Muscle of leg (tissue), 16 donors: ENCODE measurements at places on chromosomes 4 and X. TPM values are rescaled to one million over a fixed set of nuclear protein-coding genes. Genes with fewer than 3 reads are reported as not detected.

EPGN gene
- total RNA-seq = 0.49 TPM

GABRG1 gene
- 0.04 TPM for total RNA-seq

MAGEA2B gene
- total RNA-seq = not detected

FAM114A1 gene
- 77.9 TPM for total RNA-seq

EGF gene
- 9.4 TPM for total RNA-seq

HSFX2 gene
- 0.75 TPM for total RNA-seq

GAGE2A gene
- not detected for total RNA-seq

HPGD gene
- 5.0 TPM for total RNA-seq

GPR119 gene
- not detected for total RNA-seq

DNAAF6 gene
- total RNA-seq = not detected

CSAG3 gene
- total RNA-seq = not detected

DNA sequence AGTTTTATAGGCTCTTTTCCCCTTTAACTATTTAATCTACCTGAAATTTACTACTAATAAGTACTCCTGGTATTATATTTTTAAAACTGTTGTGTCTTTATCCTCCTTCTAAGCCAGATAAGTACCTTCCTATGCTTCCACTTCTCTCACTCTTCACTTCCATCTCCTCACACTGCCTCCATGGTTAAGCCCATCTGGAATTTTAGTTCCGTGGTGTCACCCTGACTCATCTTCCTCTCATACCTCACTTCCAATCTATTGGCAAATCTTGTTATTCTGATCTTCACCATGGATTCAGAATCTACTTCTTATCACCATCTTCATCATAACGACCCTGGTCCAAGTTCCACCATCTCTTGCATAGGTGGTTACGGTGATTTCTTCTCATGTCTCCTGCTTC is 32.7 kb upstream of the DAPP1 start:
- H3K4me3 ChIP-seq = no peak overlapping the region
- no peaks in the 10 kb centered on the region for H3K36me3 ChIP-seq
- H3K27ac ChIP-seq = no peak overlapping the region
- no peaks in the 10 kb centered on the region for H3K27me3 ChIP-seq
- DNase-seq = no peak

DNA sequence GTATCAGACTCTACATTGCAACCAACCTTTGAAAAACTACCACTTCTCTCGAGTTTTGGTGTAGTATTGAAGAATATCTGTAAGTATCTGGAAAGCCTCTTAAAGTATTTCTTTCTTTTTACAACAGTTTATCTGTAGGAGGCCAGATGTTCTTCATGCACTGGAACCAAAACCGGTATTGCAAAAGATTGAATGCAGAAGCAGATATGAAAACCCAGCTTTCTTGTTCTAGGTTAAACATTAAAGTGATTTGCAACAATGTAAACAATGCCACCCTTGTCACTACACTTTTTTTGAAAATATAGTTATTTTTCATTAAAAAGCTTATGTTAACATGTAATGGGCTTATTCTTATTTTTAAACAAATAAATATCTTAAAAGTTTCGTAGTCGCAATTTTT is 27.2 kb downstream of the PLS3 start:
- peaks cover 2% of the 10 kb centered on the region for H3K4me1 ChIP-seq
- DNase-seq = no peak
- H3K36me3 ChIP-seq = no peaks in the 10 kb centered on the region
- no peak overlapping the region for H3K27ac ChIP-seq
- peaks cover 24% of the 10 kb centered on the region for H3K27me3 ChIP-seq

DNA sequence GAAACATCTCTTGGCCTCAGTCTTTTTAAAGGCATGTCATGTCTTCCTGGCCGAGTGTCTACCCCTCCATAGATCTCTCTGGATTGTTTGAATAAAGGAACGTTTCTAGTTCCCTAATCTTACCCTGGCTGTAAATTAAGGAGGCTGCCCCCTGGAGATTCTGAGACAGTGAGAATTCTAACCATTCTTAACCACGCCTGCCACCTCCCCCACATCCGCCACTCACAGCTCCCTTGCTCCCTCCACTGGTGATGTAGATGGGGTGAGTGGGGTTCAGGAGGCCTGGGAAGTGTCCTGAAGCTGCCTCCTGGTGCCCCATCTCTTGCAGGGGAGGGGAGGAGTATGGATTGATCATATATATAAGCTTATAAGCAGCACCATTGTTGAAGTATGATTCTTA is 48.0 kb upstream of the TRIM2 start:
- H3K36me3 ChIP-seq = no peaks in the 10 kb centered on the region
- H3K27me3 ChIP-seq = peaks cover 14% of the 10 kb centered on the region
- H3K4me3 ChIP-seq = no peak overlapping the region
- H3K27ac ChIP-seq = no peak overlapping the region

- H3K27me3 ChIP-seq = peaks cover 2% of the 10 kb centered on the region
- no peaks in the 10 kb centered on the region for H3K36me3 ChIP-seq
- DNase-seq = no peak
- H3K4me1 ChIP-seq = peaks cover 4% of the 10 kb centered on the region
- H3K27ac ChIP-seq = no peak overlapping the region
- H3K4me3 ChIP-seq = no peak overlapping the region
These were observed 16.3 kb upstream of the DRD5 start for GRCh38 chr4:9765091-9765490.

GRCh38 chr4:21134994-21135393 is 434.7 kb downstream of the PACRGL start:
- peak; percentile 16 for DNase-seq
- H3K4me1 ChIP-seq = no peaks in the 10 kb centered on the region
- H3K27ac ChIP-seq = no peak overlapping the region
- H3K27me3 ChIP-seq = no peaks in the 10 kb centered on the region
- no peak overlapping the region for H3K4me3 ChIP-seq

DNA sequence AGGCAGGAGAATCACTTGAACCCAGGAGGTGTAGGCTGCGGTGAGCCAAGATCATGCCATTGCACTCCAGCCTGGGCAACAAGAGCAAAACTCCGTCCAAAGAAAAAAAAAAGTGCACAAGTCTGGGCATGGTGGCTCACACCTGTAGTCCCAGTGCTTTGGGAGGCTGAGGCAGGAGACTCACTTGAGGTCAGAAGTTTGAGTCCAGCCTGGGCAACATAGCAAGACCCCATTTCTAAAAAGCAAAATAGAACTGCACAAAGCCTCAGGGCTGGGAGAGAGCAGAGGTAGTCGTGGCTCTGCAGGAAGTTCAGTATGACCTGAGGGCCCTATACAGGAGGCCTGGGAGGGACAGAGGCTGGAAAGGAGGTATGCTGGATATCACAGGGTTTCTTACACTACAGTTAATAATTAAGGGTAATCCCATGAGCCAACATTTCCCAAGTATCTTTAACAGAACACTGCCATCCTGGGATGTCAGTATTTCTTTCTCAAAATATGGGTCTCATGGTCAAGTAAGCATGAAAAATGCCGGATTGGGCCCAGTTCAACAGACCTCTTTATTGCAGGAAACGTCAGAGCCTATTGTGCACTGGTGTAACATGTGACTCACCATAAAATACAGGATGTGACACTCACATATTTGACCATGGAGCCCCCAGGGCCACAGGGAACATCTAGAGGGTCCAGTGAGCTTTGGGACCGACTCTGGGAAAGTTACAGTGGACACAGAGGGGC is 37.8 kb downstream of the ACSL1 start:
- H3K27ac ChIP-seq = no peak overlapping the region
- H3K4me1 ChIP-seq = peaks cover 4% of the 10 kb centered on the region

- H3K36me3 ChIP-seq = no peaks in the 10 kb centered on the region
- no peaks in the 10 kb centered on the region for H3K4me1 ChIP-seq
- H3K27me3 ChIP-seq = no peaks in the 10 kb centered on the region
These were observed 100.1 kb downstream of the PPARGC1A start for GRCh38 chr4:23789762-23790161.

GRCh38 chrX:52821079-52821760 is 10.1 kb downstream of the XAGE5 start:
- no peak overlapping the region for H3K27ac ChIP-seq
- H3K27me3 ChIP-seq = peaks cover 28% of the 10 kb centered on the region
- H3K4me1 ChIP-seq = no peaks in the 10 kb centered on the region
- DNase-seq = no peak

DNA sequence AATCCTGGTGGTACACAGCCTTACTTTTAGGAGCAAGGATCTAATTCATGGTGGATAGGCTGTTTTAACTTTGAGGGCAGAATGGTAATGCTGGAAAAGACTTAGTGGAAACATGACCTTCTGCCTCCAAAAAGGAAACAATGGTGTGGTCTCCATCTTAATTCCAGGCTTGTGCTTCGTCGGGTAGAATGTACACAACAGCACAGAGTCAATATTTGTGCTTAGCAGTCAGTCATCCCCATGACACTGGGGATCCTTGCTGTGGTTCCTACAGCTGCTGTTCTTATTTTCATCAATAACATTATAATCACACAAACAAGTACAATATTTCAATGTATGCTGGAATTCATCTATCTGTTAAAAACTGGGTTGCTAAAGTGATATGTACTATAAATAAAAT is 104.4 kb downstream of the HHIP start:
- H3K27me3 ChIP-seq = no peaks in the 10 kb centered on the region
- no peaks in the 10 kb centered on the region for H3K4me1 ChIP-seq
- H3K27ac ChIP-seq = no peak overlapping the region
- H3K36me3 ChIP-seq = no peaks in the 10 kb centered on the region
- DNase-seq = no peak

DNA sequence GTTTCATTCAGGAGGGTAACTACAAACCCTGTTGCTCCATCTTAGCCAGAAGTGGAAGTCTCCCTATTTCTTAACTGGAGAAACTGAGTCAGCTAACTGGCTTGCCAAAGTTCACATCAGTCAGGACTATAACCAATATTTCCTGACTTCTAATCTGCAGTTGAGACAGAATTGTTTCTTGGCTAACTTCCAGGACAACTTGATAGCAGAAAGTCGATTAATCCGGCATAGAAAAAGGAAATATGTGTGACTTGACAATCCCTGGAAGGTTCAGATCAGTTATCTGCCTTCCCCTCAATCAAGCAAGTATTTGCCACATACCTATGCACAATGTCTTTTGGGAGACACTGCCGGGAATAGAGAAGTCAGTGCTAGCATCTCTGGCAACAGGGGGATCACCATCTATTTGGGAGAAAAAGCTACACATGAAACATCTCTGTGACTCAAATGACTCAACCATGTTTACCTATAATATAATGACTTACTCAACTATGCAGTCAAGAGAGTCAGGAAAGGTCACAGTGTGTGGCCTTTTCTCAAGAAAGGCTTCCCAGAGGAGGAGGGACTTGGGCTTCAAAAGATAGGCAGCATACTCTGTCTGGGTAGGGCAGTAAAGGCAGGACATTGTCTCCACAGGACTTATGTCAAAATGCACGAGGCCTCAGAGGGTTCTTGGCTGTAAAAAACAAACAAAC is 12.4 kb upstream of the LONRF3 start:
- H3K4me1 ChIP-seq = no peaks in the 10 kb centered on the region
- H3K27ac ChIP-seq = no peak overlapping the region
- peaks cover 5% of the 10 kb centered on the region for H3K27me3 ChIP-seq
- no peak overlapping the region for H3K4me3 ChIP-seq
- DNase-seq = no peak
- H3K36me3 ChIP-seq = no peaks in the 10 kb centered on the region

GRCh38 chrX:48917139-48918001 is 1.5 kb downstream of the PIM2 start:
- H3K4me3 ChIP-seq = no peak overlapping the region
- H3K27ac ChIP-seq = no peak overlapping the region
- DNase-seq = peak; percentile 91
- H3K4me1 ChIP-seq = peaks cover 11% of the 10 kb centered on the region

DNA sequence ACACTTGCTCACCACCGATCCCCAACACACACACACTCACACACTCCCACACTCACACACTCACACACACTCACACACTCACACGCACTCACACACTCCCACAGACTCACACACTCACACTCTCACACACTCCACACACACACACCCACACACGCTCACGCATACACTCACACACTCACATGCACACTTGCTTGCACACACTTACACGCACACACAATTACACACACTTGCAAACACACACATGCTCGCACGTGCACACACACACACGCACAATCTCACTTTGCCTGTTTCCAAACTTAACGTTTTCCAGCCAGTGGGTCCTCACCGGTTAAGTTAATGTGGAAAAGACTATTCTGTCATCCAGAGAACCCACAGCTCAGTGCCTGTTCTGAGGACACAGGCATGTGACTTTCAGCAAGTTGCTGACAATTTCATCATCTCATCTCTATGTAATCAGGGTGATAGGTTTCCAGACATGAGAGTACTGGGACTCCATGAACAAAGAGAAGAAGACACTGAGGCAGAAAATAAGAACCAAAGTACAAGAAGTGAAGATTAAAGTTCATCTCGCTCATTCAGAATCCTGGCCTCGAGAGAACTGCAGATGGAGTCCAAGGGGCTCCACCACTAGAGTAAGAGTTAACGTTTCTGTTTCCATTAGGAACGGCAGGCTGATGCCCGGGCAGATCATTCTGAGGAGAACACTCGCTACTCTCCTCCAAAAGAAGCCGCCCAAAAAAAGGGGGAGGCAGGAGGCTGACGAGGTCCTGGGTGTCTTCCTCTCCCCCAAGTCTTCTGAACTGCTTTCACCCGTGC is 153.2 kb upstream of the FRG1 start:
- DNase-seq = no peak
- no peaks in the 10 kb centered on the region for H3K4me1 ChIP-seq
- H3K4me3 ChIP-seq = no peak overlapping the region

DNA sequence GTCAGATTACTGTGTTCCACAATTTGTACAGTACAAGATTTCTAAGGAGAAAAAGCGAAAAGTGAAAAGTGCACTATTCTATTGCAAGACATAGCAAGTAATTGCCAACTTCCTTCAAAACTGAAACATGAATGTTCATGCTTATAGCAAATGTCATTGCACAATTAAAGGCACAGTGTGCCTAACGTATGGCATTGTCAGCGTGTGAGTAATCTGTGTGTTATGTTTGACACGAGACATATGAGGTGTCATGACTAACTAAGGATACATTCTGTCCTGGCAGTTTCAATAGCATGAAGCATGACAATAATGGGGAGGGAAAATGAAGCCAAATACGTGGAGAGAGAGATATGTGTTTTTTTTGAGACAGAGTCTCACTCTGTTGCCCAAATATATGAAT is 33.6 kb upstream of the TBC1D9 start:
- H3K27ac ChIP-seq = no peak overlapping the region
- no peak overlapping the region for H3K4me3 ChIP-seq
- peak; percentile 27 for DNase-seq
- H3K4me1 ChIP-seq = no peaks in the 10 kb centered on the region

DNA sequence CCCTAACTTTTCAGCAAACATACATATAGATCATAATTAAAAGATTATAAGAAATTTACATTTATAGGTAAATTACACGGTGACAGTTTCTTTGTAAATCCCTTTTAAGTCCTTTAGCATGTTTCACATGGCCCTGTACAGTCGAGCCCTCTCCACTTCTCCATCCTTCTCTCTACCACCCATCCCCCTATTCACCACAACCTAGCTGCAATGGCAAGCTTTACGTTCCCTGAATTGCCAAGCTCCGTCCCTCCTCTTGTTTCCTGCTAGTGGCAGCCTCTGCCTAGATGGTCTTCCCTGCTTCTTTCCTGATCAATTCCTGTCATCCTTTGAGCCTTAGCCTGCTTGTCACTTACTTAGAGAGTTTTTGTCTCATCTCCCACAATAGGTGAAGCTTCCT is 116.2 kb downstream of the TMA16 start:
- H3K36me3 ChIP-seq = no peaks in the 10 kb centered on the region
- H3K27me3 ChIP-seq = no peaks in the 10 kb centered on the region
- H3K27ac ChIP-seq = no peak overlapping the region
- DNase-seq = peak; percentile 11
- no peaks in the 10 kb centered on the region for H3K4me1 ChIP-seq

GRCh38 chrX:15468036-15468435 is 25.1 kb downstream of the PIR start:
- H3K36me3 ChIP-seq = no peaks in the 10 kb centered on the region
- H3K27ac ChIP-seq = no peak overlapping the region
- H3K4me1 ChIP-seq = no peaks in the 10 kb centered on the region
- peaks cover 14% of the 10 kb centered on the region for H3K27me3 ChIP-seq
